G401 (cell line): ENCODE measurements at places on chromosomes 7 and 10. TPM values are rescaled to one million over a fixed set of nuclear protein-coding genes. Genes with fewer than 3 reads are reported as not detected.
A peak's percentile ranks its signal among the peaks of the same experiment; 100 is the strongest.

DNA sequence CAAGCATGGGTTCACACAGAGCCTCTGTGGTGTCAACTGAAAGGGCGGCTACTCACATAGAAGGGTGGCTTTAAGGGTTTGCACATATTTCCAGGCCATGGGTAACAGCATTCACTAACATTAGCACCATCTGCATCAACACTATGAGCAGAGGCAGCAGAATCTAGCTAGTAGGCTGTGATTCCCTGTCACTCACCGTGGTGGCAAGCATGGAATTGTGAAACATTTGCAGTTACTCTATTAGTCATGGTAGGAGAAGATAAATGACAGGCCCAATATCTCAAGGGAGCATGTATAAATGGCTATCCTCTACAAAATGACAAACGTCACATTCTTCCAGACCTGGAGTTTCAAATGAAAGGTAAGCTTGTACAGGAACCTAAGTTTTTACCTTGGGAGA, 32.2 kb upstream of the CUBN start:
- DNase-seq = no peak

GRCh38 chr7:114925434-114925833, 3.5 kb downstream of the MDFIC start:
- no peak for DNase-seq

DNA sequence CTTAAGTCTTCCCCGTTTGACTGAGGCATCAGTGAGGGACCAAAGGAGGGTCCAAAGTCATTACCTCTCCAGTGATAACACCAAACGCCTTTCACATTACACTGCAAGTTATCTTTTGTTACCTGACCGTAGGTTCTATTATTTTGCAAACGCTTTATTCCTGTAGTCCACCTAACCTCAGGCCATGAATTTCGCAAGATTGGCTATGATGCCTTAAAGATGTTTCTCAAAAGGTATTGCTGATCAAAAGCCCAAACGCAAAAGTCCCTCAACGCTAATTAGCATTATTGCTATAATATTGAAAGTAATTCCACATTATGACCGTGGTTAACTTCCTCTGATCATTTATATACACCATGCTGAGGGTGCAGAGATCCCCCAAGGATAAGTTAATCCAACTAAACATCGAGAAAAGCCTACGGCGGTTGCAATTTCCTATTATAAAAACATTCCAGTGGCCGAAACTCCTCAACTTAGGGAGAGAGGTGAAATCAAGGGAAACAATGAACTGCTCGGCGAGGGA, 649 bp downstream of the DNA2 start:
- DNase-seq = no peak

DNA sequence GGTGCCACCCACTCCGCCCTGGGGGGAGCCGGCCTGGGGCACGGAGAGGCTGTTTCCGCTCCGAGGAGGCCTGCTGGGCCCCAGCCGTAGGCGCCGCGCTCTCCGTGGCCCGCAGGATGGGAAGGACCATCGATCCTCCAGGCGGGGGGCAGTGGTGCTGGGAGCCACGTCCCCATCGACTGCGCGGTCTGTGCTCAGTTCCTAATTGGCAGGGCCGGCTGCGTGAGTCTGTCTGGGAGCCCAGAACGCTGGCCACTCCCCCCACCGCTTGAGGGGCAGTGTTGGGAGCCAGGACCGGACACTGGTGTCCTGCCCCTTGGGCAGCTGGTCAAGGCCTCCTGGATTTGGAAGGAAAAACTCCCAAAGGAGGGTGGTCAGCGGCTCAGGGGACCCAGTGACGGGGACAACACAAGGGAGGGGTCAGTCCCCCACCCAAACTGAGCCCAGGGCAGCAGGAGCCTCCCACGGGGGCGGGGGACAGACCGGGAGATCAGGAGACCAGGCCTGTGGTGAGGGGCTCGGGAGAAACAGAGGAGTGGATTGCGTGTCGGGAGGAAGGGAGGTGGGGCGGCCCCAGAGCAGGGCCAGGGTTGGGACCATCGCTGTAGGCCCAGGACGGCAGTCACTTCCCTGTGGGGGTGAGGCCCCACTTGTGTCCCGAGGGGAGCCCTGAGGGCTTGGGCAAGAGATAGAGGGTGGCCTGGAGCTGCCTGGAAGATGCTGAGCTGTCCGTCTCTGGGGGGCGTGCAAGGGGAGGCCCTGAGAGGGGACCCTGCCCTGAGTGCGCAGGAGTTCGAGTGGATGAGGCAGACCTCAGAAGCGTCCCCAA, 89.0 kb downstream of the UNCX start:
- no peak for DNase-seq

- no peak for DNase-seq
Measured at GRCh38 chr10:79070081-79070605, 1.4 kb downstream of the ZMIZ1 start.

DNA sequence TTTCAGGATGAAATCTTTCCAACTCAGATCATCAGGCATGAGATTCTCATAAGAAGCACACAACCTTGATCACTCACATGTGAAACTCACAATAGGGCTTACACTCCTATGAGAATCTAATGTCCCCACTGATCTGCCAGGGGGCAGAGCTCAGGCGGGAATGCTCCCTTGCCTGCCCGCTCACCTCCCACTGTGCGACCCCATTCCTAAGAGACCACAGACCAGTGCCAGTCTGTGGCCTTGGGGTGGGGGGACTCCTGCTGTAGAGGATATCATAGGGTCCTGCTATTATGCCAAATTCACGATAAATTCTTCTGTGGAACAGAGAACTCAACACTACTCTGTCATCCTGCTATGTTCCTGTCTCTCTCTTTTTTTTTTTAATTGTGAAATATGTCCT, 5.2 kb upstream of the RASGEF1A start:
- DNase-seq = no peak

- DNase-seq = no peak
Measured at GRCh38 chr7:50358041-50358705, 53.7 kb downstream of the IKZF1 start.

DNA sequence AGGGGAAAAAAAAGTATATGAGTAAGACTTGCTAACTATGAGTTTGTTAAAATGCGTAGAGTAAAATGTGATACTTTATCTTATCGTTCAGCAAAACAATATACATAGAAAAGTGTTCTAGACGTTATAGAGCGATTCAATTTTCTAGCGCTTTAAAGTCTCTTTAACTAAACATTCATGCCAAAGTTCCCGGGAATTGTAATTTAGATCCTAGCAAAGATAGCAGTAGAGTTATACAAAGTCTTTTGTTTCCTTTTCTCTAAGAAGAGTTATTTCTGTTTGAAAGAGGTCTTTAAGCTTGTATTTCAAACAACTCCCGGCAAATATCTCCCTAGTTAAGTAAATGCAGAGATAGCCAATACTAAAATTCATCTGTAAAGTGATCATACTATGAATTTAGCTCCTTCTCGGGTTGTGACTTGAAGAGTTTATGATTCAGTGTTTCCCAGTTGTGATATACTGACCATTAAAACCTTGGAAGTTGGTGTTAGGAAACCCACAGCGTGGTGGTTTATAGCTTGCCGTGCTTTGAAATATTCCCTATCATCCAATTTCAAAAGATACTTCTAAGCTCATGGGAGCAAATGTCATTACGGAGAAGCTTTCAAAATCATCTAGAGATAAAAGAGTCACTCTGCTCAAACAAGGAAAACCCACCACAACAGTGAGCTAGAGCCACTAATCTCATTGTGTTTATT, 171.7 kb downstream of the CSTF2T start:
- no peak for DNase-seq

- no peak for DNase-seq
Measured at GRCh38 chr7:124322561-124322960, 289.7 kb upstream of the TMEM229A start.

DNA sequence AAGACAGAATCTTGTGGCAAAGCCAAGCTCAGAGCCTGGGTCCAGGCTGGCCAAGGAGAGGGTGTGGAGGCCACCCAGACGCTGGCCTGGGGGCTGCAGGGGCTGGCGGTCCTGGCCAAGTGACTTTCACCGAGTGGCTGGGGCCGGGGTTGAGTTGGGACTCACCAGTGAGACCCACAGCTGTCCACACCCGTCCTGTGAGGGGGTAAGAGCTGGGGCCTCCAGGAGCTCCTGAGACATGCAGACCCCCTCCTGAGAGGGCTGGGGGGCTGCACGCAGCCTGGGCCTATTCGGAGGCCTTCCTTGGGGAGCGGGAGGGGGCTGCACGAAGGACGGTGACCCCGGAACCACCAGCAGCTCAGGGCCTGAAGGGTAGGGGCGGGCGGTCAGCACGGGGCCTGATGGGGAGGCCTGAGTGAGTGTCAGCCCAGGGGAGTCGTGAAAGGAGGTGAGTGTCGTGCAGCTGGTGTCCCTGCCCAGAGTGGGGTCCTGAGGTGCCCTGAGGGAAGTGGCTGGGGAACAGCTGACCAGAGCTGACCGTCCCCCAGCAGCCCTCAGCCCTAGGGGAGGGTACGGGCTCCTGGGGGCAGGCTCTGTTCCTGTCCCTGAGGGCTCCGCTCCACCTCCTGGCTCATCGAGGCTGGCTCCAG, 100.9 kb downstream of the FOXL3 start:
- no peak for DNase-seq

- DNase-seq = no peak
Measured at GRCh38 chr7:142463401-142463850, 205.6 kb upstream of the PRSS58 start.

- peak; percentile 22 for DNase-seq
Measured at GRCh38 chr7:121755818-121756552, 117.0 kb upstream of the PTPRZ1 start.

- DNase-seq = peak; percentile 32
Measured at GRCh38 chr10:132570771-132571649, 33.4 kb downstream of the INPP5A start.

DNA sequence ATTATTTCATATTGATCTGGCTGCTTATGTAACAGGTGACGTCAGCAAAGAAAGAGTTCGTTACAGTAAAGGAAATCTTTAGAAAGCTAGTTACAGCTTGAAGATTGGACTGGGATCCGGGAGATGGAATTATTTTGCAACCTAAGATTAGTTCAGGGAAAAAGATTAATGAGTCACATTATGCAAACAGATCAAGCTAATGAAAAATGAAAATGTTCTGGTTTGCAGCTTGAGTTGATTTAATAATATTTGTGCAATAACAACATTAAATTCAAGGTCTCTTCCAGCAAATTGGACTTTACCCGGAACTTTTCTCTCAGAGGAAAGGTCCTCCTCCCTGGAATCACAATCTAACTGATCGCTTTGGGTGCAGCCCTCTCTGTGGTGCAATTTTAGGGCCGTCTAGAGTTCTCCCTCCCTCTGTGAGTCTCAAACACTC, 119.5 kb downstream of the OTUD1 start:
- DNase-seq = no peak

DNA sequence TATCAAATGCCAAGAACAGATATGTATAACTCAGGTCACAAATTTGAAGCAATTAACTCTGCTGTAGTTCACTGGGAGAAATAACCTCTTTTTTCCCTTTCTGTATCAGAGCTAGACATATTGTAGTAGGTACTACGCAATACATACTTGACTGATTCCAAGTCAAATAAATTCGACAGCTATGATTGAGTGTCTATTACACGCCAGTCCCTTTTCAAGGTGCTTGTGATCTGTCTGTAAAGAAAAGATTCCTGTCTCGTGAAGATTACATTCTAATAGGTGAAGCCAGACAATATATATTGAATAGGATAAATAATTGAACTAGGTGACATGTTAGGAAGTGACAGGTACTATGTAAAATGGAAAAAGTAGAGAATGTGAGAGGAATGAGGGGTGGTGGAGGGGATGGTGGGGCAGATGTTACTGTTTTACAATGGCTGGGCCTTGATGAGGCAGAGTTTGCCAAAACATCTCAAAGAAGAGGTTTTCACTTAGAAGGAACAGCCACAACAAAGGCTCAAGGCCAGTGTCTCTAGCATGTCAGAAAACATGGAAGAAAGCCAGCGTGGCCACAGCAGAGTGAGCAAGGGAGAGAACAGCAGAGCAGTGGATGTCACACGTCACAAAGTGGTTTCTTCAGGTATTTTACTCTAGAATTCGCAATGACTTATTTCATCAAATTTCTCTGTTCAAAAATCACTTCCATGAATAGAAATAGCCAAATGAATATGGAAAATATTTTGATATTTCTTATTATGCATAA, 282.6 kb upstream of the CACNA2D1 start:
- peak; percentile 29 for DNase-seq

GRCh38 chr10:3008518-3009195, 58.7 kb upstream of the PFKP start:
- DNase-seq = no peak

DNA sequence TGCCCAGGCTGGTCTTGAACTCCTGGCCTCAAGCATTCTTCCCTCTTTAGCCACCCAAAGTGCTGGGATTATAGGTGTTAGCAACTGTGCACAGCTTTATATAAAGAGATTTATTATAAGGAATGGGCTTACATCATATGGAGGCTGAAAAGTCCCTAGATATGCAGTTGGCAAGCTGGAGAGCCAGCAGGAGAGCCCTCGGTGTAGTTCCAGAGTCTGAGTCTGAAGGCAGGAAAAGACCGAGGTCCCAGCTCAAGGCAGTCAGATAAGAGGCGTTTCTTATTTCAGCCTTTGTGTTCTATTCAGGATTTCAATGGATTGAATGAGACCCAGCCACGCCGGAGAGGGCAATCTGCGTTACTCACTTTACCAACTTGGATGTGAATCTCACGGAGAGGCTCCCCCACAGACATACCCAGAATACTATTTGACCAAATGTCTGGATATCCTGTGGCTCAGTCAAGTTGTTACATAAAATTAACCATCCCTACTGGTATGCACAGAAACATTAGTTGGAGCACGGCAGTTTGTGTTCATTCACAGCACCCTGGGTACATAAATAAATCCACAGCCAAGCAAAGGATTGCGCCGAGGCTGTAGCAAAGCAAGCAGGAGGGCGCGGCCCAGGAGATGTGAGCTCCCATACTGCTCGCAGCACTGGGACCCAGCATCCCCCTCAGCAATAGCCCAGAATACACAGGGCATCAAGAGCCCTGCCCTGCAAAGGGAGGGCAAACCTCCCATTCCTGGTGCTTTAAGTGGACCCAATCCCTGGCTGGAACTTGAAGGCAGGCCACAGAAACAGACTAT, 158.4 kb upstream of the ZNF32 start:
- DNase-seq = no peak

GRCh38 chr10:127548022-127548421, 1.1 kb upstream of the NPS start:
- no peak for DNase-seq

GRCh38 chr10:104035194-104036068, 50.2 kb downstream of the COL17A1 start:
- no peak for DNase-seq

DNA sequence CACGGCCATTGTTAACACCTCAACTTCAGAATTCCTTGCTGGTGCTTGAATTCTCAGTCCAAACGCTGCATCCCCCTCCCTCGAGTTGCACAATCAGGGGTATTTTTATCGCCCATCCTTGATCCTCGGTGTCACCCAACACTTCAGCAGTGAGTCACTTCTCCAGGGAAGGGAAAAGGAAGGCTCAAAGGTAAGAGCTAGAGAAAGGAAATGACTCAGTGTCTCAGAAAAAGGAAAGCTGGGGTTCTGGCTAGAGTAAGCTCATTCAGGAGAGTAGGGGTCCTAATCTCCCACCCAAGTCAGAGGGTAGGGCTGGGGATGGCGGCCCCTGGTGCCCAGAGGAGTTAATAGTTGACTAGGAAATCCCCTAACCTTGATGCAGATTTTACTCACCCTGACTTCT, 39.8 kb upstream of the TRIM8 start:
- no peak for DNase-seq

GRCh38 chr10:1933215-1933614, 195.9 kb upstream of the ADARB2 start:
- no peak for DNase-seq

GRCh38 chr7:12861070-12861469, 173.6 kb downstream of the ARL4A start:
- no peak for DNase-seq

Gene NUTM2B
- total RNA-seq = 0.61 and 0.68 TPM in 2 replicates

Gene PVRIG
- total RNA-seq = not detected in 2 replicates

Gene CCL24
- not detected in 2 replicates for total RNA-seq

Gene FGL2
- total RNA-seq = not detected in 2 replicates

Gene CYP3A7
- not detected in 2 replicates for total RNA-seq

Gene MRLN
- total RNA-seq = not detected in 2 replicates

Gene CYP3A5
- not detected in 2 replicates for total RNA-seq

Gene PITX3
- 5.4 and 6.3 TPM in 2 replicates for total RNA-seq
